Activated T-cell treated with anti-CD3 and anti-CD28 coated beads, Interleukin-2, amount 50 U/mL, for 72 hours (primary cell): ENCODE measurements at places on chromosomes 2 and 18.
A peak's percentile ranks its signal among the peaks of the same experiment; 100 is the strongest.

- H3K4me3 ChIP-seq: no peak overlapping the region
- H3K36me3 ChIP-seq: peaks cover 2% of the 10 kb centered on the region
- H3K27me3 ChIP-seq: peaks cover 27% of the 10 kb centered on the region
- no peak overlapping the region for H3K27ac ChIP-seq
Observed at GRCh38 chr2:38498045-38498481, 104.7 kb downstream of the HNRNPLL start.

GRCh38 chr2:207252979-207253645 is 87.4 kb upstream of the KLF7 start:
- H3K4me3 ChIP-seq: peak overlapping the region; percentile 58
- no peak for DNase-seq
- peaks cover 68% of the 10 kb centered on the region for H3K4me1 ChIP-seq
- H3K36me3 ChIP-seq: no peaks in the 10 kb centered on the region
- no peak overlapping the region for H3K27ac ChIP-seq

DNA sequence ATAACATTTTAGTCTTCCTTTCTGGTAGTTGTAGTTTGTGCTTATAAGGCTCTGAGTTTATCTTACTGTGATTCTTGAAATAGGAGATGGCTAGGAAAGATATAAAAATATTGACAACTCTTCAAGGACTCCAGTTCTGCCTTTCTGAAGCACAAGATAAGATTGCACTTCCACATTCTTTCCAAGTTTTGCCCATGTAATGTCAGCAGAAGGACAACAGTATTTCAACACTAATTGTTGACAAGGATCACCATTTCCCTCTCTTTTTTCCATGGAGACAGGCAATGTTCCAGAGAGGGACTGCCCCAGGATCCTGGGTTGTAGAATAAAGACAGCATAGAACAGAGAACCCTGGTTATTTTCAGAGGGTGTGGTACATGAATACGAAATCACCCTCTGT is 279.1 kb upstream of the CNTNAP5 start:
- H3K36me3 ChIP-seq: no peaks in the 10 kb centered on the region
- DNase-seq: no peak
- no peak overlapping the region for H3K27ac ChIP-seq
- H3K27me3 ChIP-seq: no peaks in the 10 kb centered on the region
- H3K4me1 ChIP-seq: no peaks in the 10 kb centered on the region
- no peak overlapping the region for H3K4me3 ChIP-seq

DNA sequence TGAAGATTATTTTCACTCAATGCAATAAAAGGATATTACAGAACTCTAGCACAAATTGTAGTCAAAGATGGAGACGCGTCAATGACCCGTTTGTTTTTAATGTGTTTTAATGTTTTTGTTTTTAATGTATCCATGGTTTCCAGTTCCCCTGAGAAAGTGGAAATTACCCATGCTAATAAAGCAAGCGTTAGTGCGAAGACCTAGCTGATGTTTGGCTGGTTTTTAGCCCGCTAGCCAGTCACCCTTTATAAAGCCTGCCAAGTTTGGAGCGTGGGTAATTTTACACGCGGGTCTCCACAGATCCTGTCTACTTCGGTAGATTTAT is 430 bp upstream of the CHMP1B start:
- DNase-seq: no peak
- H3K4me3 ChIP-seq: peak overlapping the region; percentile 99
- H3K36me3 ChIP-seq: peaks cover 7% of the 10 kb centered on the region

- H3K4me1 ChIP-seq: no peaks in the 10 kb centered on the region
- no peak overlapping the region for H3K27ac ChIP-seq
- H3K27me3 ChIP-seq: no peaks in the 10 kb centered on the region
- no peak for DNase-seq
- H3K4me3 ChIP-seq: no peak overlapping the region
Observed at GRCh38 chr18:4146797-4147196, 308.3 kb downstream of the DLGAP1 start.

- H3K36me3 ChIP-seq: peaks cover 10% of the 10 kb centered on the region
- H3K27me3 ChIP-seq: no peaks in the 10 kb centered on the region
- H3K4me3 ChIP-seq: no peak overlapping the region
- no peak for DNase-seq
Observed at GRCh38 chr2:68169308-68169707, 11.6 kb downstream of the PNO1 start.

DNA sequence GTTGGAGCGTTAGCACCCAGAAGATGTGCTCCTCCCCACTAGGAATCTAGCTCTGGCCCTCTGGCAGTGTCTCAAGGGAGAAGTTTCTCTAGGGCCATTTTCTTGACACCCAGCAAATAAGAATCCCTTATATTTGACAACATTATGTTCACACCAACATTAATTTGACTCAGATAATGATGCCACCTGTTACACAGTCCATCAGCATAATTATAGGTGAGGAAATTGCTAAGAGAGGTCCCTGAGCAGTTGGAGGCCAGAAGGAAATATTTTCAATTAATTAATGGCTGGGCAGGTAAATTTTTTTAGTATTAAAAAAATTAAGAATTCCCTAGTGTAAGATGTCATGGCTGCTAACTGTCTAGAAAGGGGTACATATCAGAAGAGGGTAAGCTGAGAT is 36.5 kb downstream of the PRKCE start:
- DNase-seq: no peak
- no peaks in the 10 kb centered on the region for H3K4me1 ChIP-seq
- no peaks in the 10 kb centered on the region for H3K36me3 ChIP-seq

- no peaks in the 10 kb centered on the region for H3K27me3 ChIP-seq
- DNase-seq: no peak
Observed at GRCh38 chr2:63837036-63837594, 4.6 kb upstream of the UGP2 start.

DNA sequence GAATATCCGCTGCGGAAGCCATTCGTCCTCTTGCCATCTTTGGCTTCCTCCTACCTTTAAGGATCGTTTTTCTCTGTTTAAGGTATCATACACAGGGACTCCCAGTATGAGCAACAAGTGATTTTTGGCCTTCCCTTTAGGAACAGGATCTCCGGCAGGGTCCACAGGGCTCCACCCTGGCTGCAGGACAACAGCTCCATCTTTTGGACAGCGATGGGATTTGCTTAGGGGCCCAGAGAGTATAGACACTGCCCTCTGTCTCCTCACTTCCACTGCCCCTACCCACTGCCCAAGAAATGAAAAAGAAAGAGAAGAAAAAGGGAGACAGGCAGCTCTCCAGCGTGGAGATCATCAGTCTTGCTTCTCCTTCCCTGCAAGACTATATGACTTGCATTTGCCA is 224.5 kb downstream of the UXS1 start:
- no peaks in the 10 kb centered on the region for H3K36me3 ChIP-seq
- H3K4me1 ChIP-seq: peaks cover 16% of the 10 kb centered on the region
- no peaks in the 10 kb centered on the region for H3K27me3 ChIP-seq
- no peak overlapping the region for H3K4me3 ChIP-seq
- DNase-seq: peak; percentile 7
- H3K27ac ChIP-seq: no peak overlapping the region

- H3K4me1 ChIP-seq: no peaks in the 10 kb centered on the region
- H3K36me3 ChIP-seq: no peaks in the 10 kb centered on the region
- H3K4me3 ChIP-seq: no peak overlapping the region
- H3K27me3 ChIP-seq: no peaks in the 10 kb centered on the region
- DNase-seq: no peak
- H3K27ac ChIP-seq: no peak overlapping the region
Observed at GRCh38 chr18:33761363-33761762, 183.3 kb downstream of the ASXL3 start.

GRCh38 chr2:10307561-10308156 is 5.0 kb downstream of the HPCAL1 start:
- H3K27me3 ChIP-seq: no peaks in the 10 kb centered on the region
- peaks cover 58% of the 10 kb centered on the region for H3K4me1 ChIP-seq
- no peak for DNase-seq
- no peak overlapping the region for H3K27ac ChIP-seq
- H3K36me3 ChIP-seq: peaks cover 3% of the 10 kb centered on the region

- H3K27me3 ChIP-seq: peaks cover 87% of the 10 kb centered on the region
- peak overlapping the region; percentile 92 for H3K4me3 ChIP-seq
Observed at GRCh38 chr2:39667104-39667885, 1.6 kb downstream of the TMEM178A start.

GRCh38 chr18:48841381-48842258 is 109.1 kb downstream of the SMAD7 start:
- H3K4me3 ChIP-seq: peak overlapping the region; percentile 25
- no peaks in the 10 kb centered on the region for H3K36me3 ChIP-seq
- H3K27me3 ChIP-seq: no peaks in the 10 kb centered on the region
- peaks cover 49% of the 10 kb centered on the region for H3K4me1 ChIP-seq
- no peak for DNase-seq
- no peak overlapping the region for H3K27ac ChIP-seq

DNA sequence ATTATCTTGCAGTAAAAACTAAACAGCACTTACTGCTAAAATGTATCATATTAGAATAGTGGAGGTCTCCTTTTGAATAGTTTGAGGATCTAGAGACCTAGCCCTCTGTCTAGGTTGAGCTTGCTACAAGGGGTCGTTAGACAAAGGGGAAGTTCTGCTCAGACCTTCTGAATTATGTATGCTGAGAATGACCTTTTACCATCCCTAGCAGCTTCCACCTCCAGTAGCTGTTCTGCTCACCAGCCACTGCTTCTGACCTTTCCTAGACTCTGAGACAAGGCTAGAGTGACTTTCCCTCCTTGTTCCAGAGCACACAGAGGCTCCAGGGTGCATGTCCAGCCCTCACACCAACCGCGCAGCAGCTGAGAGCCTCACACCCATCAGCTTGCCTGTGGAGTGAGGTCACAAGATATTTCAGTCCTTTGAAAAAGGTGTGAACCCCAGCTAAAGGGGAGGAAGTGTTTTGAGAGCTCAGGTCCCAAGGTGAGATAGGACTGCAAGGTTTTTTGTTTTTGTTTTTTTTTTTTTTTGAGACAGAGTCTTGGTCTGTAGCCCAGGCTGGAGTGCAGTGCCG is 289.3 kb upstream of the TNP1 start:
- H3K4me3 ChIP-seq: no peak overlapping the region
- no peak for DNase-seq
- no peaks in the 10 kb centered on the region for H3K36me3 ChIP-seq
- H3K27me3 ChIP-seq: peaks cover 17% of the 10 kb centered on the region

DNA sequence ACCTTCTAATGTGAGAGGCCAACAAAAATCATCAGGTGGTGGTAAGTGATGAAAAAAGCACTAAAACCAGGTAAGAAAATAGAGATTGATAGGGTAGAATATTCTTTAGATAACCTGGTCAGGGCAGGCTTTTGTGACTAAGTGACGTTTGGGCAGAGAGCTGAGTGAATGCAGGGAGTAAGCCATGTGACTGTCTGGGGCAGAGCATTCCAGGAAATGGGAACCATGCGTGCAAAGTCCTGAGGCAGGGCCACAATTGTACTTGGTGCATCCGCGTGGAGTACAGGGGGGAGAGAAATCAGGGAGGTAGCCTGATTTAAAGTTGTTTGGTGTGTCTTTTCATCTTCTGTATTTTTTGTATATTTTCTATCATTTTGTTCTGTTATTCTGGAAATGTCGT is 102.5 kb downstream of the LYPD6B start:
- peaks cover 32% of the 10 kb centered on the region for H3K27me3 ChIP-seq
- no peak overlapping the region for H3K27ac ChIP-seq
- H3K4me3 ChIP-seq: no peak overlapping the region

GRCh38 chr2:96184989-96185388 is 23.6 kb downstream of the STARD7 start:
- no peak for DNase-seq
- H3K4me1 ChIP-seq: peaks cover 5% of the 10 kb centered on the region
- no peak overlapping the region for H3K4me3 ChIP-seq
- H3K27ac ChIP-seq: peak overlapping the region; percentile 30
- H3K36me3 ChIP-seq: peaks cover 6% of the 10 kb centered on the region
- H3K27me3 ChIP-seq: no peaks in the 10 kb centered on the region

DNA sequence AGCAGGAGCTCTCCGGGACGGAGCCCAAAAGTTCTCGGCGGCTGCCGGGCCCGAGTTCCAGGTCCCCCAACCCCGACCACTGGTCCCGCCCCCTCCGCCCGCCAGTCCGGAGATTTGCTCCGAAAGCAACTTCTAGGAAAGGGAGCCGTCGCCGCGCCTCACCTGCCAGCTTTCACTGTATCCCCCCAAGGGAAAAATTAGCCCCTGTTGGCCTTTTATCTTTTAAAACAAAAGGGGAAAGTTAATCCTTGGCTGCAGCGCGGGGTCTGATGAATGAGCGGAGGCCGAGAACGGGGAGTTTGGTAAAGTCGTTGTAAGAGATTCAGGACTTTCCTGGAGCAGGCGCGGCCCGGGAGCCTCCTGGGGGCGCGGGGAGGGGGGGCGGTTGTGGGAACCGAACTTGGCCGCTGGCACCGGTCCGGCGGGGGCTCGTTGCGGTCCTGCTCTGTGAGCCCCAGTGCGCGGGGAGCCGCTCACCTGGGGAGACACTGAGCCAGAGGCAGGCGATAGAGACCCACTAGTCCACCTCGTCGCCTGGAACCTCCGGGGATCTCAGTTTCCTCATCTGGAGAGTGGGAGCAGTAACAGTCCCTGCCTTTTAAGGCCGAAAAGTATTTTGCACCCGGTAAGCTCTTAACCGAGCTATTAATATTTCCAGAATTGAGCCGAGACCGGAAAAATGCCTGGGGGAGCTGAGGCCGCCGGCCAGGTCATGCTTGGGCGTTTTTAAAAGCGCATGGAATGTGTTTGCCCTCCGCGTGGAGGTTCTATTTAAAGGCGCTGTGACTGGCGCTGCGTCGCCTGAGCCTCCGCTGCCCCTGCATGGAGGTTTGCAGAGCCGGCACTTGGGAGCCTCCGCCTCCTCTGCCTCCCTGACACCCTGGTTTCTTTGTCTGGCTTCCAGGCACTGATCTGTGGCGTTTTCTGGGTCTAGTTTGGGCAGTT is 1.1 kb downstream of the EFHD1 start:
- peaks cover 5% of the 10 kb centered on the region for H3K4me1 ChIP-seq
- H3K27me3 ChIP-seq: peaks cover 62% of the 10 kb centered on the region
- H3K36me3 ChIP-seq: no peaks in the 10 kb centered on the region
- no peak overlapping the region for H3K27ac ChIP-seq

GRCh38 chr2:236631281-236631855 is 61.7 kb downstream of the ACKR3 start:
- no peaks in the 10 kb centered on the region for H3K4me1 ChIP-seq
- H3K27me3 ChIP-seq: peaks cover 5% of the 10 kb centered on the region
- H3K36me3 ChIP-seq: no peaks in the 10 kb centered on the region
- no peak overlapping the region for H3K27ac ChIP-seq
- H3K4me3 ChIP-seq: no peak overlapping the region

DNA sequence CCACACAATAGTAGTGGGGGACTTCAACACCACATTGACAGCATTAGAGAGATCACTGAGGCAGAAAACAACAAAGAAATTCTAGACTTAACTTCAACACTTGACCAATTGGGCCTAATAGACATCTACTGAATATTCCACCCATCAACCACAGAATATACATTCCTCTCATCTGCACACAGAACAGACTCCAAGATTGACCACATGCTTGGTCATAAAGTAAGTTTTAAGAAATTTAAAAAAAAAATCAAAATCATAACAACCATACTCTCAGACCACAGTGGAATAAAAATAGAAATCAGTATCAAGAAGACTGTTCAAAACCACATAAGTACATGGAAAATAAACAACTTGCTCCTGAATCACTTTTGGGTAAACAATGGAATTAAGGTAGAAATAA is 9.0 kb upstream of the FLACC1 start:
- H3K4me3 ChIP-seq: no peak overlapping the region
- peaks cover 11% of the 10 kb centered on the region for H3K4me1 ChIP-seq
- H3K36me3 ChIP-seq: peaks cover 25% of the 10 kb centered on the region
- no peaks in the 10 kb centered on the region for H3K27me3 ChIP-seq
